ENCODE measurements at places on chromosomes 2 and 18.

DNA sequence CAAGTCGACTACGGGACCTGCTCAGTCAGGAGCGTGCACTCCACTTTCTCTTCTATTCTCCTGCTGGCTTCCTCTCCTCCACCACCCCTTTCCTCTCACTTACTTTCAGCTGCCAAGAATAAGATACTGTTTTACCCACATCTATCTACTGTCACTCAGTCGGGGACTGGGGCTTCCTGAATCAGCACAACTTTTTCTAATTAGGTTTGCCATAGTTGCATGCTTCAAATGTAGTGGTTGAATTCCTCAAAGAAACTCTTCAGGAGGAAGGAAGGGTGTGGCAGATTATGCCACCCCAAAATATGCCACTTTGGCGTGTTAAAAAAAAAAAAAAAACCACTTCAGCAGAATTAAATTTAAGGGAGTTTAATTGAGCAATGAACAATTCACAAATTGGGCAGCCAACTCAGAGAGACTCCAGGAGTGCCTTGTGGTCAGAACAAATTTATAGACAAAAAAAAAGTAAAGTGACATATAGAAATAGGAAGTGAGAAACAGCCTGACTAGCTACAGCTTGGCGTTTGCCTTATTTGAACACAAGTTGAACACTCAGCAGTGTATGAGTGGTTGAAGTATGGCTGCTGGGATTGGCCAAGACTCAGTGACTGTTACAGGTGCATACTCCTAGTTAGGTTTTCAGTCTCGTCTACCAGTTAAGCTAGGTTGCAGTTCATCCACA is 32.5 kb upstream of the RMDN2 start:
- DNase-seq, result no peak

DNA sequence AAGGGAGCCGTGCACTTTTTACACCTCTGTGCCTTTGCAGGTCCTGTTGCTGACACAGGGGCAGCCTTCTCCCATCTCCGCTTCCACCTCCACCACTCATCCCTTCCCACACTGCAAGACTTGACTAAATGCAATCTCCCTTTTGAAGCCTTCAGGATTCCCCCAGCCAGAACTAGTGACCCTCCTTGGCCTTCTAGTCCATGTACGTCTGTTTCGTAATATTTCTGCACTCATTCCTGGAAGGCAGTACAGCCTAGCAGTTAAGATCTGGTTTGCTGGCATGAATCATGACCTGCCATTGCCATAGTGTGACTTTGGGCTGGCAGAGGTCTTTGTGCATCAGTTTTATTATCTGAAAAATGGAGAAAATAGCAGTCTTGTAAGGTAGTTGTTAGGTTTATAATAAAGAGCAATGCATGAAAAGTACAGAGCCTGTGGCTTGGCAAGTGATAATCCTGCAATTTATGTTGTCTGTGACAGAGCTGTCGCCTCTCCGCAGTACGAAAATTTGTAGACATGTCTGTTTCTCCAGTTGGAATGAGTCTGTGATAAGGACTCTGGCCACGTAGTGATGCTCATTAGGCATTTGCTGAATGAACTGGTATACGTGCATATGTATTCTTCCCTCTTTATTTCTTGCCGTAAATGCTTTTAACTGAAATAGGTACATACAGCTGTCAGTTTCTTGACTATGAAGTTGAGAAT is 36.7 kb downstream of the NCK2 start:
- DNase-seq, result no peak

DNA sequence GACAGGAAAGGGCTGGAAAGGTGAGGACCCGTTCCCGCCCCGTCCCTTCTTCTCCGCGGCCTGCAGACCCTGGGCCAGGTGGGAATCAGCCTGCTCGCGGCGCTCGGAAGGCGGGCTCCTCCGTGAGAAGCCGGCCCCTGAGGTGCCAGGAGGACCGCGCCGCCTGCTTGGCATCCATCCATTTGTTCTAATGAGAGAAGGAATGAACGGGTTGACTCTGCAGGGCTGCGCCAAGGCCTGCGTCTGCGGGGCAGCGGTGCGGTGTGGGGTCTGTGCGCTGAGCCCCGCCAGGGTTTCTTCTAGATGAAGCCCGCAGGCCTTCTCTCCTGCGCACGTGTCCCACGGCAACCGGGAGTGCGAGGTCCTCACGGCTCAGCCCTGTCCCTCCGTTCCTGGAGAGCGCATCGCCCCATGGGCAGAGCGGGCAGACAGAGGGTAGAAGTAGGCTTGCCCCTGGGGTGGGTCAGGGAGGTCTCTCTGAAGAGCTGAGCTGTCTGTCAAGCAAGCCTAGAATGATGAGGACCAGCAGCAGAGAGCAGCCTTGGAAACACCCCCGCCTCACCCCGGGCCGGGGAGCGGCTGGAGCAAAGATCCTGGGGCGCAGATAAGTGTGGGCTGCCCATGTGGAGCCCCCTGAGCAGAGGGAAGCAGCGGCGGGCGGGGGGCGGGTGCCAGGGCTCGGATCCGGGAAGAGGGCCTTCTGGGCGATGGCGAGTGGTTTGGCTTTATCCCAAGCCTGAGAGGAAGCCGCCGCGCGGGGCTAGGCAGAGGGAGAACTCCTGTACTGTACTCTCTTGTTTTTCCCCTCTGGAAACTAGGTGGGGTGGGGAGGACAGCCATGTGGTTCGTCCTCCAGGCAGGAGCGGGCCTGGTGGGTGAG is 27.9 kb upstream of the HS6ST1 start:
- no peak for DNase-seq

GRCh38 chr2:174198846-174199564 is 49.3 kb downstream of the OLA1 start:
- no peak for DNase-seq

GRCh38 chr2:241618296-241618805 is 18.6 kb downstream of the THAP4 start:
- no peak for DNase-seq

GRCh38 chr2:71003396-71003795 is 8.7 kb upstream of the TEX261 start:
- DNase-seq, result no peak

GRCh38 chr2:174925046-174925784 is 80.0 kb downstream of the CHN1 start:
- no peak for DNase-seq

DNA sequence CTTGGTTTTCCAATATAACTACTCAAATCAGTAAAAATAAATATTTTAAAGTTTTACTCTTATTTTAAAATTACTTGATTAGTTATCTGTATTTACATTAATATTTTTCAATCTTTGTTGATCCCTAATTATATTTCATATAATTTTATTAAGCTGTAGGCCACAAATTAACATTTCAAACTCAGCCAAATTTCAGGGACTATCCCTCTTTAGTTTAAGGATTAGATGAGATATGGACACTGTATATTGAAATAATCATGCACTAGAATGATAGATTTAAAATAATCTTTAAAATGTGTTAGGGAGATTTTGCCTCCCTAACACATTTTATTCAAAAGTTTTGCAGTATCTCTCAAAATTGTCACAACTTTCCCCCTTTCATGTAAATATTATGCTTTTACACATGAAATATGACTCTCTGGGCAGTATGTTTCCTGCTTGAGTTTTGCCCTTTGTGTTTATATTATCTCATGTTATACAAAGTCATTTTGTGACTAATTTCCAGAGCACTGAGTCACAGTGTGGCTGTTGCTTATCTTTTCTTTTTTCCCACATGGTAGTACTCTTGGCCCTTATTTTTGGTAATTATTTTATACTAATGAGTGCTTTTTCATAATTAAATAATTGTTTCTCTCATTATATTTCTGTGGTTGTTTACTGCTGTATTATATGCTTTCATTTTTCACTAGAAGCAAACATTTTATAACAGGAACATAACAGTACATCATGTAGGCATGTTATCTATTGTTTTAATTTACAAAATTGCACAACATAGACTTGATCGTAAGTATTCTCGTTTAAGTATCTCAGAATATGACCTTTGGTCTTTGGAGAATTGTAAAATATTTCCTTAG is 1.2 kb downstream of the TFPI start:
- peak; percentile 56 for DNase-seq

- DNase-seq, result peak; percentile 6
Observed at GRCh38 chr2:179936654-179937053, 70.4 kb downstream of the CWC22 start.

- no peak for DNase-seq
Observed at GRCh38 chr2:233021771-233022170, 8.7 kb upstream of the NGEF start.

DNA sequence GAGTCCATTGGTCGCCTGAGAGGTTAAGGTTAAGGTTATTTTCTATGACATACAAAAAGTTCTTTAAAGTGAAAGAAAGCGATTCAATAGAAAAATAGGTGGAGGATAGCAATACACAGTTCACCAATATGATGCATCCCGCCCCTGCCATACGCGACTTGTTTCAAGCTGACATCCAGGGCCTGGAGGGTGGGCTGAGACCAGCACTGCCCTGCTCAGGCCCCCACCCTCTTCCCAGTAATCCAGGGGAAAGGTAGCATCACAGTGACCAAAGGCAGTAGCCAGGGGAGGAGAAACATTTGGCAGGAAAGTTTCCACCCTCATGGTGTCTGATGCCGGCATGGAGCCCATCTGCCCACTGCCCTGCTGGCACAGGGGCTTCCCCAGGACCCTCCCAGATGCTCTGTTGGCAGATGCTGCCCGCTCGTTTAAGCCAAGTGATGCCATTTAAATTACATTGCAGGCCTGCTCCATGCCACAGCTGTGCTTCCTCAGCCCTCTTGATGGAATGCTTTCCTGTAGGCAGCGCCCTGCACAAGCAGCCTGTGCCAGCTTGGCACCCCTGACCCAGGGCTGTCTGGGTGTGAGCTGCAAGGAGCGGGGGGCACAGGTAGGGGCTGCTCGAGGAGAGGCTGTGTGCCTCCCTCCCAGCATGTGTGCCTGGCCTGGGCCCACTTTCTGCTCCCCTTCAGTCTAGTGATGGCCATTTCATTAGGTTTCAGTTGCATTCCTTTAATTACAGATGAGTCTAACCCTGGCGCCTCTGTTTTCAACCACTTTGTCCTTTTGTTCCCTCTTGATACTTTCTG is 10.7 kb upstream of the ANO7 start:
- DNase-seq, result no peak

DNA sequence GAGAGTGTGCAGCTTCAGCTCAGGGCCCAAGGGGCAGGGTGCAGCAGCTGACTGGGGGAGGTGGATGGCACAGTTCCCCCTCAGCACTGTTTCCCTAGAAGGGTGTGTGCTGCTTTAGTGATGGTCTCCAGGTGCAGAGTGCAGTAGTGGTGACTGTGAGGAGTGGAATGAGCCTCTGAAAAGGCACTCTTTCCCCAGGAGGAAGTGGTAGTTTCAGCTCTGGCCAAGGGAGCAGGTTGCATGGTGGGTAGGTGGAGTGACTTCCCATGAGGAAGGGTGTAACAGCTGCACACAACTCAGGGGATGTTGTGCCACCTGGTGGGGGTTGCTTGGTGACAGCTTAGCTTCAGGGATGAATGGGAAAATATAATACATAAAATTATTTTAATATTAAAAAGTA is 251.5 kb upstream of the NXPH2 start:
- DNase-seq, result peak; percentile 2

DNA sequence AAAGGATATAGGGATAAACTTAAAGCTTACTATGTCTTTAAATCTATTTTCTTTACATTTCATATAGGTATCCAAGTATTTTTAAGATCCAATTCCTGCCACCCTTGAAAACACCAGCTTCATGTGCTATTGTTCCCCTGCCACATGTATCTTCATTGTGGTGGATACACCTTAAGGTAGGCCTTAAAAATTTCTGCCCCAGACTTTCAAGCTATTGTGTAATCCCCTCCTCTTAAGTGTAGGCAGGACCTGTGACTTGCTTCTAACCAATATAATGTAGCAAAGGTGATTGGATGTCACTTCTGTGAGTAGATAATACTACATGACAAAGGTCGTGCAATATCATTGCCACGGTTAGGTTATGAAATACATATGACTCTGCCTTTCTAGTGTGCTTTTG is 119.5 kb downstream of the RAD51AP2 start:
- DNase-seq, result no peak

DNA sequence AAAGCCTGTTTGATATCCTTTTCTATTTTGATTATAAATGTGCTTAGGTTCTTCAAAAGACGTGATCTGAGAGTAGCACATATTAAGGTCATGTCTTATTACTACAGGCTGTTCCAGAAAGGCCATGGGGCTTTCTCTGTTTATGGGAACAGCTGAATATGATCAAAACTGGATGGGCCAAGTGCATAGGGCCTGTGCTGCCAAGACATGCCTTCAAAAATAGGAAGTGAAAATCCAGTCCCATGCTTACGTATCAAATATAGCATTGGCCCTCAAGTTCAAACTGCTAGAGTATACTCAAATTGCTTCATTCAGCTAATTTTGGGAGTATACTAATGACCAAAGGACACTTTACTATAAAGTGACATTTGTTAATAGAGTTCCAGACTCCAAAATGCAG is 24.1 kb downstream of the SLC25A52 start:
- DNase-seq, result no peak

- DNase-seq, result no peak
Observed at GRCh38 chr2:181178823-181179412, 198.5 kb downstream of the UBE2E3 start.

GRCh38 chr2:160252900-160253299 is 52.8 kb upstream of the ITGB6 start:
- DNase-seq, result no peak

DNA sequence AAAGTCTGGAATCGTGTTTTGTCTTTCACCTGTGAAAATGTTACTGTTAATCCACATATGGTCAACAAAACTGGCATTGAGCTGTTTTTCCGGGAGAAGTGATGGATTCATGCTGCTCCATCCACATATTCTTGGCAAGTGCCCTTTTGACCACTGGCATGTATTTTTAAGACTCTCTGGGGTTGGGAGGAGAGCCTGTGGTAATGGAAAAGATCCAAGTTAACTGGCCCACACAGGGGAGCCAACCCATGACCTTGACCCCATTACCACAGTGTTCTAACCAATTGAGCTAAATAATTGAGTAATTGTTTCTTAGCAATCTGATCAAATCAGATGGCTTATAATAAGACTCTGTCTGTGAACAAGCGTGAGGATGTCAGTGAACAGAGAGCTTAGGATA is 296.2 kb upstream of the NRP2 start:
- DNase-seq, result no peak

DNA sequence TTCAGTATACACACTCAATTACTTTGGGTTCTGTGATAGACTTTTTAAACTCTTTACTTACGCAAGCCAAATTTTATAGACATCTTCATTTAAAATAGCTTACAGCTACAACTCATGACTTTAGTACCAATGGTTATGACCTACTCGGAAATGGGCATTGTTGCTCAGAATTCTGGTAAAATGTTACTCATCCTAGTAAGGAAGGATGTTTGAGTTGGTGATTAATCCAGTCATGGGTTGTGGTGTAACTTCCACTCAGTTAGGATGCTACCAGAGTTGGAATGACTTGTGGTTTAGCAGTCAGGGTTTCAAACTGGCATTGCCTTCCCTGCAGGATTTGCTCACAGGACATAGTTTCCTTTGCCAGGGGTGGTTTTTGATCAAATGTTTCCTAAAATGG is 7.4 kb upstream of the NPC1 start:
- peak; percentile 61 for DNase-seq

- DNase-seq, result no peak
Observed at GRCh38 chr18:23875966-23876895, 138.3 kb upstream of the TTC39C start.
